ENCODE measurements at places on chromosomes 7 and 10.

- DNase-seq = no peak
These were observed 158.6 kb upstream of the LYZL1 start for GRCh38 chr10:29130190-29130673.

DNA sequence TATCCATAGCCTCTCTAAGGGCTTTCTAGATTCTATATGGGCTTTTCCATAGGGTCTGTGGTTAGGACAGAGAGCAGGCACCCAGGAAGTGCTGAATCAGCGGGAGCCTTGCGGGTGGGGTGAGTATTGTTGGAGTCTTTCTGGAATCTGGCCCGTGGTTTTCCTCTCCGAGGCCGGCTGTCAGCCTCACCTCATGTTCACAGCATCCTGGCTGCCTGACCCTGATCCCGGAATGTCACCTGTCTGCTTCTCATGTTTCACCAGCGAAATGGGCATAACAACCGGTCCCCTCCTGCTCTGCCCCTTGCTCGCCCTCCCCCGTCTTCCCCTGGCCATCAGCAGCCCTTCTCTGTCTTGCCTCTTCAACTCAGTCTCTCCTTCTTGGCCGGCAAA, 36.5 kb downstream of the DDIT4 start:
- no peak for DNase-seq

GRCh38 chr7:108055611-108056021, 52.7 kb upstream of the LAMB1 start:
- DNase-seq = no peak

DNA sequence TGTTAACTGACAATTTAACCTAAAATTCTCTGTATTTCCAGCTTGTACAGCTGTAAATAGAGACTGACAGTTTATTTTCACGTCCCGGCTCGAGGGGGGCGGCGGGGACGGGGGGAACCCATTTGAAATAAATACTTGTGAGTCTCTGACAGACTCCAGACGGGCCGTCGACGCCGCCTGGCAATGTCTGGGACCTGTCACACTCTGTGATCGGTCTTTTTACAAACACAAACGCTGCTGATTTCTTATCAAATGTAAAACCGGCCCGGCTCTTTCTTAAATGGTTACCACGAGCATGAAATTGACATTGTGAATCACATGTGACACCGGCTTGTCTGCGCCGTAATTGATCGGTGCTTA, 57.0 kb downstream of the UNCX start:
- DNase-seq = no peak

- no peak for DNase-seq
These were observed 825.1 kb upstream of the ZWINT start for GRCh38 chr10:57186201-57186600.

All from GM19239 (cell line).